ENCODE measurements at places on chromosomes 2 and 18.

DNA sequence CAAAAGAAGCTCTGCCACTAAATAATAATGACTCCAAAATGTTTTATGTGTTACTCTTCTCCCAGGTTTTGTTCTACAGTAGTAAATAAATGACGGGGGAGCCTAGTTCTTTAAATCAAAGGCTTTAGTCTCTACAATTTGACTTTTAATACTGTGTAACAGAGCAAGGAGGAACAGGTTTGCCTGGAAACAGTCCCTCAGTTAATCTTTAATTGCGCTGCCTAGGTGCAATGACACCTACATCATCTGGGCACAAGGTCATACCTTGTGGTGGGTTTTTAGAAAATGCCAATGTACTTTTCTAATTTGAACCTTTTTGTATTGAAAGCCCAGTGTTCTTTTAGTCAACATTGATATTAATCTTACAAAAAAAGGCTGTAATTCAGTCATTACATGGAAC, 287.3 kb upstream of the SETBP1 start:
- DNase-seq, result no peak

DNA sequence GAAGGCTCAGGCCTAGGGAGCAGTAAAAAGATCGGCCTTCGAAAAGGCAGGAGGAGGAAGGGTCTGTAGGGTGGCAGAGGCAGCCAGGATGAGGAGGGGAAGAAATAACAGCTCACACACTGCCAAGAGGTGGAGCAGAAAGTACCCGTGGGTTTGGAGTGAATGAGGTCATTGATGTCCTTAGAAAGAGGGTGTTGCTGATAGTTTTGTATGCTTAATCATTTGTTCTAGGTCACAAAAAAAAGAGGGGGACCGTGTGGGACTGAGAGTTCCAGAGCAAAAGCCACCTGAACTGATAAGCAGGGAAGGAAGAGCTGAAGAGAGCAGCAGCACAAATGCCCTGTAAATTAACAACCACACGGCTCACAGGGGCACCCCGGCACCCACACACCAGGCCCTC, 140.4 kb downstream of the FAM161A start:
- DNase-seq, result no peak

DNA sequence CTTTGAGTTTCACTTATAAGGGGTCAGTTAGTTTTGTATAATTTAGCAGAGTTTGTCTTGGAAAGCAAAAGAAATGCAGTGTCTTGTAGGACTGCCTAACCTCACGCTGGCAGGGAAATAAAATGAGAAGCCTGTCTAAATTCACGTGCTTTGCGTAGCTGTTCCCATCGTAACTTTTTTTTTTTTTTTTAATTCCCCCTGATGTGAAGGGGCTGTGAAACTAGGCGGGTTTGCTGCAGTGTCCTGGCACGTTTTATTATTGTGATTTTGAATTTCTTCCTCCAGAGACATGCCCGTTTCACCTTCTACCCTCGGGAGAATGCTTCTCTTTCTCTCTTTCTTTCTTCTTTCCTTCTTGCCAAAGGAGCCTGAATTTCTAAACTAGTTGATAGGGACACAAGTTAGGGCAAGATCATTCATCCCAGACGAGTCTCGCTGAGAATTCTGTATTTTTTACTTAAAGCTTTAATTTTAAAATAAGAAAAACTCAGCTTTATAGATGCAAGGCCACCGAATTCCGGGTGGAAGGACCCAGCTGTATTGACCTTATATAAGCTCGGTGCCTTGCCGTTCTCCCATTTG, 2.3 kb downstream of the MEIS1 start:
- DNase-seq, result peak; percentile 35

DNA sequence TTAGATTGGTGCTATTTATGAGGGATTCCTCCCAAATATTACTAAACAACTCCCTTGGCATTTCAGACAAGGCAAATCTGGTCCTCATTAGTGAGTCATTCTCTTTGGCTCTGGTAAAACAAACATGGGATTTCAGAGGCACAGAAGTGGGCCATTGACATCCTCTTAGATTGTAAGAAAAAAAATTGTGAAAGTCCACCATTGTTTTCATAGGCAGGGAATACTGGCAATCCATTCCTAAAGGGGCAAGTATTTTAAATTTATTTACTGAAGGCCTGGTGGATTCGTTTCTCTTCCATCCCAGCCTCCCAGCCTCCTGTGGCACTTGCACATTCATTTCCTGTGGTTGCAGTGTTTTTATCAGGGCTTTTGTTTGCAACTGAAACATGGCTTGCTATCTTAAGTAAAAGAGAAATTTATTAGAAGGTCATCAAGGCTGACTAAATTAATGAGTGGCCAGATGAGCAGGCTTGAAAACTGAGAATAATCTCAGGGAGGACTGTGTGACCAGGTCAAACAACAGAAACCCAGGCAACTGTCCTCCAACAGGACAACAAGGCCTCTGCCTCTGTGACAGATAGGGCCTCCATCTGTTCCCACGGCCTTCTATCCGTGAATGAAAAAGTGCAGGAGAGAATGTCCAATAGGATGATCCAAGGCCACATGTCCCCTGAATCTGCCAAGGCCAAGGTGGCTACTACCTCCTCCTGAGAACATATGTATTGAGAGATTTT, 23.1 kb upstream of the TNFAIP6 start:
- DNase-seq, result peak; percentile 89

- DNase-seq, result no peak
Measured at GRCh38 chr18:41948544-41949110, 6.4 kb upstream of the PIK3C3 start.

- peak; percentile 71 for DNase-seq
Measured at GRCh38 chr2:64644458-64645382, 9.0 kb downstream of the SERTAD2 start.

DNA sequence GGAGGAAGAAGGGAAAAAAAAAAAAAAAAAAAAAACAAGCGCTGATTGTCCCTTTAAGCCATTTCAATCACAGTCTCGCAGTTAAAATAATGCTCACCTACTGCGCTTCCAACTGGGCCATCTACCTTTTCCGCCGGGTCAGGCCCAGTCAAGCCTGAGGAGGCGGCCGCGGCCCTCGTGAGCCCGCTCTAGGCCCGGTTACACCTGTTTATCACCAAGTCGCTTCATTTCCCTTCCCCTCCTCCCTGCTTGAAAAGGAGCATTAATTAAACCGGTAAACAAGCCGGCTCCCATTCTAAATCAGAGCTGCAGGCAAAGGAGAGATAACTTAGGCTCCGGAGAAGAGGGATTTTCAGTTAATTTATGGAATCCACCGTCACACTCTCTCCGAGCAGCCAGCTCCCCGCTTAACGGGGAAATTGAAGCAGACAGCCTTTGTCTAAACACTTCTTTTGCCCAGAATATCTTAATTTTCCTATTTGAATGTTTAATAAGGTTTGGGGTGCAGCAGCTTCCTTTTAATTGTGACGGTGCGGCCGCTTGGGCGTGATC, 140.1 kb upstream of the SIX3 start:
- DNase-seq, result no peak

GRCh38 chr18:46740046-46740445, 16.8 kb downstream of the ST8SIA5 start:
- no peak for DNase-seq

DNA sequence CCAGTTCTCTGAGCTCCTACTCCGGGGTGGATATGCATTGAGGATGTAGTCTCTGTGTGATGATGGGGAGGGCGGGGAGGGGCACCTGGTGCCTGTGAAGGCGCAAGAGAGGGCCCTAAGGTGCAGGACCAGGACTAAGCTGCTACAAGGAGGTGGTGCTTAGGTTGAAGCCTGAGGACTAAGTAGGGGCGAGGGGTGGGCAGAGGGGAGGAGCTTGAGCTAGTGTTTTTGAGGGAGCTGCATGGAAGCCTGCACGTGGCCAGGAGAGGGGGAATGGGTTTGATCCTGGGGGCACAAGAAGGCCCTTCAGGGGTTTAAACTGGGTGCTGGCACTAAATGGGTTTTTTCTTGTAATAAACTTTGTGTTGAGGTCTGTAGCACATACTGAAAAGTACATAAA, 105.0 kb downstream of the UGGT1 start:
- no peak for DNase-seq

- no peak for DNase-seq
Measured at GRCh38 chr2:180535289-180535688, 445.1 kb upstream of the UBE2E3 start.

DNA sequence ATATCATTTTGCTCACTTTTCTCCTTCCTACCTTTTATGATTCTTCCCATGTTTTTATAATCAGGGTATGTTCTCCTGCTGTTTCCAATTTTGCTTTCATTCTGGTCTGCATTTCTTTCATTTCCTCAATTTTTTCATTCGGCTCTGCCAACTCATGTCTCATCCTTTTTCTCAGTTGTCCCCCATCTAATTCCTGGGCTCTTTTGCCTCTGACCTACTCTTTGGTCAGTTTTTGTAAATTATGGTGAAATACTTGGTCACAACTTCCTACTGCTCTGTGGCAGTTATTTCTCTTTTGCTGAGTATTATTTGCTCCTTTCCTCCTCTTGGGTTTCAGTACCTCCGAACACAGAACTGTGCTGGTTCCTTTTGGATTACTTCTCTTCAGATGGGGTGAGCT, 27.5 kb downstream of the MYO7B start:
- DNase-seq, result no peak

DNA sequence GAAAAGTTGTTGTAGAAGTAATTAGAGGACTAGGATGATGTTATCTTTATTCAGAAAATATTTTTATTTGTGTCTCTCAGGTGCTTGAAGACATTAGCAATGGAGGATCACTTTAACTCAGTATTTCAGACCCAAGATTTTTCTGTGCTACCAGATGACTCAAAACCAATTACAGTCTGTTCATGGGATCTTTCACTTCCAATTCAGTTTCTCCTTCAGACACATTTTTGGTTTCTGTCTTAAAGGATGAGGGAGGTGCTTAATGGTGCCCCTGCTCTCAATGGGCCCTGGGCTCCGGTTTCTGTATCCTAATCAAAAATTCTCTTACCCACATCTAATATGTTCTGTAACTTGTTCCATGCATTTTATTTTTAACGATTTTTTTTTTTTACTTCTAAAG, 53.7 kb upstream of the HDAC4 start:
- DNase-seq, result no peak

DNA sequence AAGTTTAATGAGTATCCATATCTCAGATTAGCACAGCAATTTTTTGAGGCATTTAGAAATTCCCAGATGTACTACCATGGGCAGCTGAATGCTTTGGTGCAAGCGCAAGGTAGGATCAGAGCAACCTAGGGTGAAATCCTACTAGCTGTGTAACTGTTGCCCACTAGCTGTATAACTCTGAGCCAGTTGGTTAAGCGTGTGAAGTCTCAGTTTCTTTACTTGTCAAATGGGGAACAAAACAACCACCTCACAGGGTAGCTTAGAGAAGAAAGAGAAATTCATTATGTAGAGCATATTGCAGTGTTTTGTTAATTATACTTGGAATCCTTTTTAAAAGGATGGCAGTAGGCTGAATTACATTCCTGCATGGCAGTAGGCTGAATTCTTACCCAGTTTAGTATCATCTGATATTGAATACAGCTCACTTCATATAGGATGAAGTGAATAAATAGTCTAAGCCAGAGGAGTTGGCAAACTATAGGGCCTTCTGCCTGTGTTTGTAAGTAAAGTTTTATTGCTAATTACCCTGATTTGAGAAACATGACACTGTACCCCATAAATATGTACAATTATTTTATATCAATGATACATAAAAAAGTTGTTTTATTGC, 180.7 kb downstream of the PLCL1 start:
- no peak for DNase-seq

DNA sequence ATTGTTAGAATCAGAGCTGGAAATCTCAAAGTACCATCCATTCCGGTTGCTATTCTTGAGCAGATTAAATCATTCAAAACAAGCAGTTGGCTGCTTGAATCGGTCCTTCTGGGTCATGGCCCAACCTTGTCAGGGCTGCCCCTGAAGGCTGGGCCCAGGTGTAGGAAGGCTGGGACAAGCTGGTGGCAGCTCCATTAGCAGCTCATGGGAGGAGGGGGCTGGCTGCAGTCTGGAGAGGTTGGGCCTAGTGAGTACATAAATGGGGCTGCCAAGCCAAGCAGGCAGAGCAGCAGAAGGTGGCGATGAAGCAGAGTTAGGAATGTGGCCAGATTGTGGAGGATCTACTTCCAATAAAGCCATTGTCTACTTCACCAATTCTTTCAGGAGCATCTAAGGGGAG, 81.4 kb downstream of the ADCYAP1 start:
- DNase-seq, result no peak

DNA sequence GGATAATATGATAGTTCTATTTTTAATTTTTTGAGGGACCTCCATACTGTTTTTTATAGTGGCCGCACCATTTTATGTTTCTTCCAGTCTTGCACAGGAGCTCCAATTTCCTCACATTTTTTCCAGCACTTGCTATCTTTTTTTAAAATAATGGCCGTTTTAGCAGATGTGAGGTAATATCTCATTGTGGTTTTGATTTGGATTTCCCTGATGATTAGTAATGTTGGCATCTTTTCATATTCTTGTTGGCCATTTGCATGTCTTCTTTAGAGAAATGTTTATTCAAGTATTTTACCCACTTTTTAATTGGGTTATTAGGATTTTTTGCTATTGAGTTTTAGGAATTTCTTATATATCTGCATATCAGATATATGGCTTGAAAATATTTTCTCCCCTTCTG, 29.9 kb upstream of the NAPG start:
- no peak for DNase-seq

GRCh38 chr18:30328839-30329238, 713.7 kb downstream of the DSC3 start:
- DNase-seq, result no peak

DNA sequence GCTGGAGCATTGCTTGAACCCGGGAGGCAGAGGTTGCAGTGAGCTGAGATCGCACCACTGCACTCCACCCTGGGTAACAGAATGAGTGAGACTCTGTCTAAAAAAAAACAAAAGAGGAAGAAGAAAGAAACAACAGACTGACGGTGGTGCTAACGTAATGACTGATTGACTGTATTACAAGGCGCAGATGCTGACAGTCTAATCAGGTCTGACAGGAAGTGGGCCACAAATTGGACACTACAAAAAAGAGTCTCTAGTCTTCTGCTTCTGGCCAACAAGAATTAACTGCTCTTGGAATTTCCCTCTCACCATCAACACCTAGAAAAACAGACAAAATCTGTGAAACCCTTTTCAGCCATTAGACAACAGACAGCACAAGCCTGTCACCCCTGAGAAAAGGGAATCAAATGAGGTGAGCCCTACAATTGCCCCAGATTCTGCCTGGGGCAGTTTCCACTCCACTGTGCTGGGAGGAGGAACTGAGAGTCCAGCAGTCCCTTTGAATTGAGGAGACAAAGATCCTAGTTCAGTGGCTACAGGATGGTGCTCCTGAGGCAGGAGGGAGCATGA, 43.3 kb downstream of the SNED1 start:
- no peak for DNase-seq
